ENCODE measurements at places on chromosomes 4 and X.
A peak's percentile ranks its signal among the peaks of the same experiment; 100 is the strongest.

- DNase-seq = no peak
Observed at GRCh38 chr4:5341526-5341925, 290.2 kb downstream of the STK32B start.

DNA sequence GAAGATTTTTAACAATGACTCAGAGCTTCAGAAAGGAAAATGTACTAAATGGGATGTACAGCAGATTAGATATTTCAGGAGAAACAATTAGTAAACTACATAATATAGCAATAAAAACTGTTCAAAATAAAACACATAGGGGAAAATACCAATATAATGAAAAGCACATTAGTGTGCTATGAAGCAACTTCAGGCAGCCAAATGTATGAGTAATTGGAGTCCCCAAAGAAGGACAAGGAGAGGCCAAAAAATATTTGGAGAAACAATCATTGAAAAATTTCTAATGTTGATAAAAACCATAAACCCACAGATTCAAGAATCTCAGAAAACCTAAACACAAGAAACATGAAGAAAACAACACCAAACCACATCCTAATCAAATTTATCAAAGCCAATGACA is 129.3 kb upstream of the CHRDL1 start:
- no peak for DNase-seq

DNA sequence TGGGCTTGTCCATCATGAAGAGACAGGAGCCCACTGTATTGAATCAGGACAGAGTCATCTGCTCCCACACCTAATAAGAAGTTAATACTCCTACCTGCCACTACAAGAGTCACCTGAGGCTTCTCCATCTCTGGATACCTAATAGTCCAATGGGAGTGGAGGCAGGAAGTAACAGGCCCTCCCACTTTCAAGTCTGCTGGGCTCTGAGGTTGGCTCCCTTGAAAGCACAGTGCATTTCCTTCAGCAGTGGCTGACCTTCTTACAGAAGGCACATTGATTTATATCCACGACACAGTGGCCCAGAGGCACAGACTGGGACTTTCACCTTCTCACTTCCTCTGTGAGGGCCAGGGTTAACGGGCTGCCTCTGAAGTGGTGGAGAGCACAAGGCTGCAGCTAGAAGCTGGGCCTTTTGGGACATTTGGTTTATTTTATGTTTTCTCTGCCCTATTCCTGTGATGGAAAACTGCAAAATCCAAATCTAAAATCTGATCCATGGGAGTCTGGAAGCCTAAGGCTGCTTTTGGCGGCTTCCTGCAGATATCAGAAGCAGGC is 38.1 kb downstream of the FRG2 start:
- DNase-seq = no peak

DNA sequence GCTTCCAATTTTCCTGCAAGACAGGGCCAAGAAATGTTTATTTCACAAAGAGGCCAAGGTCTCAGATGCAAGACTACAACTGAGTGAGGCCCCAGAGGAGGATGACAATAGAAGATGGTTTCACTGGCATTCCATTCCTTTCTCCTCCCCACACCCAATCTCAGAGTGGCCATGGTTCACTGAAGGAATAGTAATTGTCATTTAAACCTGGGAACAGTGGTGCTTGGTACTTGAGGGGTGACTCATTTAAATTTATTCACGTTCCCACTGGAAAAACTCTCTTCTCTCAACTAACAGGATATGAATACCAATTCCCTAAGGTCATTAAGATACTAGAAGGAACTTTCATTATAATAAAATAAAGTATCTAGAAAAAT is 35.3 kb upstream of the CXCL8 start:
- peak; percentile 94 for DNase-seq

DNA sequence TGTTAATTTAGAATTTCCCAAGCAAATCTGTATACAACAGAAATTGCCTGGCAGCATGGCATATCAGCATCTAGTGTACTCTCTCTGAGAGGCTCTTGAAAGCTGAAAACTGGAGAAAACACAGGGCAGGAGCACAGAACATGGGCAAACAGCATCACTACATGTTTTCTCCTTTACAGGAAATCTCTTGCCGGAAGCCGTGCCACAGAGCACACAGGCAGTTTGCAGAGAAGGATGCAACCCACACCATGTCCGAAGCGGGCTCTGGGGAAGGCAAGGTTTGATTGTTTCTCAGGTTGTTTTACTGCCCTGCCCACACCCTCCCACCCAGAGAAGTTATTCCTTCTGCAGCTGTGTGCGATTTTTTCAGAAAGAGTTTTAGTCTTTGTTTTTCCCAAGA is 41.1 kb upstream of the FAM9C start:
- no peak for DNase-seq

DNA sequence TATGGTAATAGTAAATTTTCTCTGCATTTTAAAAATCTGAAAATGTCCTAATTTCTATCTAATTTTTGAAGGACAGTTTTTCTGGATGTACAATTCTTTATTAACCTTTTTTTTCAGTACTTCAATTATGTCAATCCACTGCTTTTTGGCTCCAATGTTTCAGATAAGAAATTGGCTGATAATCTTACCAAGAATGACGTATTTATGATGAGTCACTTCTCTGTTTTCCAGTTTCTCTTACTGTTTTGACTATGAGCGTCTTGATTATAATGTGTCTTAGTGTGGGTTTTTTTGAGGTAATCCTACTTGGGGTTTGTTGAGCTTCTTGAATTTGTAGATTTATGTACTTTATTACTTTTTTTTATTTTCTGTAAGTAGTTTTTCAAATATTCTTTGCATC is 47.2 kb downstream of the UGT2B11 start:
- DNase-seq = no peak

- DNase-seq = no peak
Observed at GRCh38 chr4:176484301-176484984, 164.7 kb downstream of the SPCS3 start.

DNA sequence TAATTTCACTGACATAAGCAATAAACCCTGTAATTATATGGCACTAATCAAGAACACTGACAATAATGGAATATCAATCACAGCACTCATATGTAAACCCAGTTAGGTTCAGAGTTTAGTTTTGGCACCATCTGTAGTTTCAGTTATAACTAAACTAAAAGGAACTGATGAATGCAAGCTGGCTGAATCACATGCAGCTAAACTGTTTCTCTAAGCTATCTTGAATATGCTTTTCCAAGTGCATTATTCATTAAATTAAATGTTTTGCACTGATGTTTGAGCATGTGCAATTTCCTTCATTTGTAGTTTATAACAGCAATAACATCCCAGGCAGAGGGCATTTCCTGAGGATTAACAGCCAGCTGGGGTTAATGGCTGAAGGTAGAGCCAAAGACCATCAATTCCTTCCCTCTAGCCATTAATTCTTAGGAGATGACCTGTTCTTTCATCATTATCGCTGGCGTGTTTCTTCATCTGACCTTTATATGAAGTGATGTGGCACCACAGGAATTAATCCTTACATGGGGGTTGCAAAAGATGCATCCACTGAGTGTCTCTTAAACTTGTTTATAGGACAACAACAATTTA is 562.8 kb upstream of the IGFBP7 start:
- no peak for DNase-seq

DNA sequence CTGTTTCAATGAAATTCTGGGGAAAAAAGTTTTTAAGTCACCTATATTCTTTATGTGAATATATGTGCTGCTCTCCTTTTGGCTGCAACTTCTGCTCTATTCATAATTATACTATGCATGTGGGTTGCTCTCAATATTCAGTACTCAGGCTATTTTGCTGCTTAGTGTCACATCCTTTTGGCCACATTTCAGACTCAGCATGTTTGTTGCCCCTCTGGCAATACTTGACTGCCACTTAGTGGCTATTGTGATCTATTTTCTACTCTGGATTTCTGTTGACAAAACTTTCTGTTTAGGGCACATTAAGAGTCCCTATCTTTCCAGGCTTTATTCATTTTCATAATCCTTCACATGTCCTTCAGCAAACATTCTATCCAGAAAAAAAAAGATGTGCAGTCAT is 15.8 kb upstream of the CT45A1 start:
- DNase-seq = no peak

- no peak for DNase-seq
Observed at GRCh38 chrX:78111140-78111931, 7.3 kb downstream of the PGK1 start.

DNA sequence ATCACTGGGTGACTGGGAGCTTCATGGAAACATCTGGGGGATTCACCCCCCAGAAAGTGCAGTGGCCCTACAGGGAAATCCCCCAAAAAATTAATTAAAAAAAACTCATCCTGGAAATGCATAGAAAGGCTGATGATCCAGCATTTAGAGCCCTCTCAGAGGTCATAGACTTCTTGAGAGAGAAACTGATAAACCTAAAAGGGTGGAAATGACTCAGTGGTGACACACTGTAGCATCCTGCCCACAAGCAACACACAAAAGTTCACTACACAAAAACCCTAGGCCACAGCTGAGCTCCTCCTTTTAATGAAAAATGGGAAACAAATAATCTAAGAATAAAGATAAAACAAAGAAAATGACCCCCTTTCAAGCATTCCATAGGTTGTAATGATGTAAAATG is 911.5 kb downstream of the GLUD2 start:
- peak; percentile 63 for DNase-seq

DNA sequence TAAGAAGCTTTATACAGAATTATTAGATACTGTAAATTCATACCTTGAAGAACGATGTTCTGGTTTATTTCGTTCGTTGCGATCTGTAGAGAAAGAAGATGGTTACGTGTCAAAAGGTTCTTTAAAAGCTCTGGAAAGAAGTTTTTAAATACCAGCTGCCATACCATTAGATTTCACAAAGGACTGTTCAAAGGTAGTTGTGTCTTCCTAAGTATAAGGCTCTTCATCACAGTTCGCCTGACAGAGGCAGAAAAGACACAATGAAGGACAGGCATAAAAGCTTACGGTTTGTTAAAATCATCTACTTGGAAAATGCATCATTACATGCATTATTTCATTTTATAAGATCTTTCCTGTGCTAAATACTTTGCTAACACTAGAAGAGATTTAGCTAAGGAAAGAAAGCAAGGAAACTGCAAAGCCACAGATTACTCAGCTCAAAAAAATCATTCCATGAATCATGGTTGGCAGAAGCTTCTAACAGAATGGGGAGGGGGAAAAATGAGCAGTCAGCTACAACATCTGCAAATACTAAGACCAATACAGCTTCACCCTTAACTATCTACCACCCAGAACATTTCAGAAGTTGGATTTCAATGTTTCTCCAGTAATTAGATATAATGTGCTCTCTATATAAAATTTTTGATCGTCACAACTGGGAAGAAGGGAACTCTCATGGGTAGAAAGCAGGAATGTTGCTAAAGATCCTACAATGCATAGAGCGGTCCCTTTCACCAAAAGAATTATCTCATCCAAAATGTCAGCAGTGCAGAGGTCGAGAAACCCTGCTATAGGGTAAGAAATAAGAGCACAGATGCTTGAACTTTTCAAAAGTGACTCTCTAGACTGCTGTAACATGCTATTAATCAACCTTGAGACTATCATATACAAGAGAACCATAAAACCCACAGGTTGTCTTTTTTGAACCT is 50.7 kb upstream of the PRSS48 start:
- peak; percentile 87 for DNase-seq

GRCh38 chr4:109682875-109683274 is 20.4 kb downstream of the CASP6 start:
- DNase-seq = no peak

DNA sequence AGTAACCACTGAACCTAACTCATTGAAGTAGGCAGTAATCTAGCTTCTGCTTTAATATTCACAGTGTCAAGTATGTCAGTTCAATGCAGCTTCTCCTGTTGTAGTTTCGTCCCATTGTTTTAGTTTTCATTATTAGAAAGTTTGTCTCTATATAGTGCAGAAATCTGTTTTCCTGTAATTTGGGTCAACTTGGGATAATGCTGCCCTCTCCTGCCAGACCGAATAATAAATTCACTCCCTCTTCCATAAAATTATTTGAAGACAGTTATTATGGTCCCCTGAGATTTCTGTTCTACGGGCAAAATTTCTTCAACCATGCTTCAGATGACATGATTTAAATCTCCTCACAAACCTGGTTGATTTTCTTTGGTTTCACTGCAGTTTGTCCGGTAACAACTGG is 4.6 kb upstream of the LUZP4 start:
- DNase-seq = peak; percentile 0
